ENCODE measurements at places on chromosomes 16 and 17.

- peak; percentile 99 for DNase-seq
These were observed 22.5 kb downstream of the DNAI2 start for GRCh38 chr17:74296548-74296936.

DNA sequence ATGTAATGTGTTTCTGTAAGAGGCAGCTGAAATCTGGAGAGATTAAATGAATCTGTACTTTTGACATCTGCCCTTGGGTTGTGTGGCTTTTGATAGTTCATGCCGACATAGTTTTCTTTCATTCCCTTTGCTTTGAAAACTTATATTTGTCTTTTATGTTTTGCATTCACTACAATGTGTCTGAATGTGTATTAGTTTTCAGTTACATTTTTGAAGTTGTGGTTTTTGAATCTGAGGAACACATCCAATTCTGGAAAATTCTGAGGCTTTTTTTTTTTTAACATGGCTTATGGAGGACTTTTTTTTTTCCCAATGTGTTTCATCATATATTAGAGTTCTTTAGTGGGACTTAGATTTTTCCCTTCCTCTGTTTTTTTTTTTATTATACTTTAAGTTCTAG lies 683.7 kb upstream of the SOX9 start:
- no peak for DNase-seq

DNA sequence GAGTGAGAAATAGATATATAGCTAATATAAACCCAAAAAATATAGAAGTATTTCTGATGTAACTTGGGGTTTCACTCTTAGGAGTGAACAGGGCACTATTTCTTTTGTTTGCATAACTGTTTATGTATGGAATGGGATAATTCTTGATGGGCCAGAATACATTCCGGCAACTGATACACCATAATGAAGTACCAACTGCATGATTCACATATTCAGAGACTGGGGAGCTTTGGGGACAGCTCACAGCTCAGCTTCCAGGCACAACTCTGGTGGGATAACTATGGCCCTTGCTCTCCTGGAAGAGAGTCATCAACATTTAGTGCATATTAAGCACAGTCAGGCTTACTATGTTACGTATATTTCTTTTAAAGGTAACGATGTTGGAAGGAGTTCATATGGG lies 42.1 kb upstream of the ADCY7 start:
- DNase-seq = no peak

GRCh38 chr16:88020516-88020885 lies 69.3 kb downstream of the BANP start:
- no peak for DNase-seq

- DNase-seq = peak; percentile 34
These were observed 155.6 kb downstream of the SNX11 start for GRCh38 chr17:48262982-48263730.

DNA sequence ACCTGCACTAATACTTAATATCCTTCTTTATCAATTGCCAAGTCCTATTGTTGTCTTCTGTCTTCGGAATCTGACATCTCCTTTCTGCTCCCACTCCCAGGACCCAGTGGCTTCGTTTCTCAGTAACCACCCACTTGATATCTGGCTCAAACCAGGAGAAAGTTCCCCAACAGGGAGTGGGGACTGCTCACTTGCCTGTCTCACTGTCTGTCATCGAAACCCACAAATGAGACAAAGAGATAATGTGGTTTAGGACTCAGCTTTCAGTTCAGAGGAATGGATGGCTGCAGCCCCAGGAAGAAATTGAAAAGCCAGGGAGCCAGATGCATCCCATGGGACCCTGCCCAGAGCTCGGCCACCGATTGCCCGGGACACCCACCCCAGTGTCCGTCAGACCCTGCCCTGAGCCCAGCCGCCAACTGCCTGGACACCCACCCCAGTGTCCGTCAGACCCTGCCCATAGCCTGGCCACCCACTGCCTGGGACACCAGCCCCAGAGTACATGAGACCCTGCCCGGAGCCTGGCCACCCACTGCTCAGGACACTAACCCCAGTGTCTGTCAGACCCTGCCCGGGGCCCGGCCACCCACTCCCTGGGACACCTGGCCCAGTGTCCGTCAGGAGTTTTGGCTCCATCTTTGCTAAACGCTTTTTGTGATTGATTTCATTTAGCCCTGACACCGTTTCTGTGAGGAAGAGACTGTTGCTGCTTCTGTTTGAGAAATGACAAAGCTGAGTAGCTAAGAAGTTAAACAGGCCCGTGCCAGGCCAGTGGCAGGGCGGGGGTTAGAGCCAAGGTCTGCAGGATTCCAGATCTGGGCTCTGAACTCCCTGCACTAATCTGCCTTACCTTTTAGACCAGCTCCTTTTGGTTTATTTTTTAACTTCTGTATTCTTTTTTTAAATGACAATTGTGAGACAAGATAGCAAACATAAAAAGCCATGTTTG lies 251.4 kb downstream of the PHKB start:
- no peak for DNase-seq

DNA sequence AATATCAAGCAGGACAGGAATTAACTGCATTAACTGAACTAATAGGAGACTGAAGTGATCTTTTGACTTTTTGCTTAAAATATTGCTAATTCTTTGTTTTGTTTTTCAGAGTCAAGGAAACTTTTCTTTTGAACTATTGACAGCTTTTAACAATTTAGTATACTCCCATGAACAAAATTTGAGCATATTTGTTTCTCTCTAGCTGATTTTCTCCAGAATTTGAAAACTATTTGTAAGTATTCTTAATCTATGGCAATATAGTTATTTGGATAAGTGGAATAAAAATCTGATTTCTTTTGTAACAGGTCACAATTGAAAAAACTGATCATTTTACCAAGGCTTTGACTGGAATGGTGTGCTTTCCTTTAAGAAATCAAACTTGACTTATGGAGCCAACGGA lies 7.0 kb upstream of the SCPEP1 start:
- no peak for DNase-seq

DNA sequence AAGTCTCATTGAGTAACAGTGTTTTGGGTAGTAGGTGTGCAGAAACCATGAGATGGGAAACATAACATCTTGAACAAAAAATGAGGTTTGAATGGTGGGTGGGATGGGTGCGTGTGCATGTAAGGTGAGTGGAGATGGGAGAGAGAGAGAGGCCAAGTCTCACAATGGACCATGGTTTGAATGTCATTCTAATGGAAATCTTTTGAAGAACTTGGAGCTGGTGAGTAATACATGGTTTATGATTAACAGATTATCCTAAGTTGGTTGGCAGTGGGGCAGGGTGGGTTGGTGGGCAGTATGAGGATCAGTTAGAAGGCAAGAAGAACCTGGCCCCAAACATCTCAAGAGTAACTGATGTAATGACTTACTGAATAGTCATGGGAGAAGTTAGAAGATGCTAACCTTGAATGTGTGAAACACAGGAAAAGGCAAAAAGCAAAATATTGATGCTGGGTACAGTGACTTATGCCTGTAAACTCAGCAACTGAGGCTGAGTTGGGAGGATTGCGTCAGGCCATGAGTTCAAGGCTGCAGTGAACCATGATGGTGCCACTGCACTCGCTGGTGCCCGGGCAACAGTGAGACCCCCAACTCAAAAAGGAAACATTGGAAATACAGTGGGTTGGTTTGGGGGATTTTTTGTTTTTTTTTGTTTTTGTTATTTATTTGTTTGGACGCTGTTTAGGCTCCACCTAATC lies 32.7 kb downstream of the ZNF207 start:
- DNase-seq = no peak

GRCh38 chr16:19936441-19936840 lies 51.8 kb upstream of the GPRC5B start:
- DNase-seq = no peak

GRCh38 chr16:29760567-29761279 lies 14.9 kb upstream of the C16orf54 start:
- no peak for DNase-seq

DNA sequence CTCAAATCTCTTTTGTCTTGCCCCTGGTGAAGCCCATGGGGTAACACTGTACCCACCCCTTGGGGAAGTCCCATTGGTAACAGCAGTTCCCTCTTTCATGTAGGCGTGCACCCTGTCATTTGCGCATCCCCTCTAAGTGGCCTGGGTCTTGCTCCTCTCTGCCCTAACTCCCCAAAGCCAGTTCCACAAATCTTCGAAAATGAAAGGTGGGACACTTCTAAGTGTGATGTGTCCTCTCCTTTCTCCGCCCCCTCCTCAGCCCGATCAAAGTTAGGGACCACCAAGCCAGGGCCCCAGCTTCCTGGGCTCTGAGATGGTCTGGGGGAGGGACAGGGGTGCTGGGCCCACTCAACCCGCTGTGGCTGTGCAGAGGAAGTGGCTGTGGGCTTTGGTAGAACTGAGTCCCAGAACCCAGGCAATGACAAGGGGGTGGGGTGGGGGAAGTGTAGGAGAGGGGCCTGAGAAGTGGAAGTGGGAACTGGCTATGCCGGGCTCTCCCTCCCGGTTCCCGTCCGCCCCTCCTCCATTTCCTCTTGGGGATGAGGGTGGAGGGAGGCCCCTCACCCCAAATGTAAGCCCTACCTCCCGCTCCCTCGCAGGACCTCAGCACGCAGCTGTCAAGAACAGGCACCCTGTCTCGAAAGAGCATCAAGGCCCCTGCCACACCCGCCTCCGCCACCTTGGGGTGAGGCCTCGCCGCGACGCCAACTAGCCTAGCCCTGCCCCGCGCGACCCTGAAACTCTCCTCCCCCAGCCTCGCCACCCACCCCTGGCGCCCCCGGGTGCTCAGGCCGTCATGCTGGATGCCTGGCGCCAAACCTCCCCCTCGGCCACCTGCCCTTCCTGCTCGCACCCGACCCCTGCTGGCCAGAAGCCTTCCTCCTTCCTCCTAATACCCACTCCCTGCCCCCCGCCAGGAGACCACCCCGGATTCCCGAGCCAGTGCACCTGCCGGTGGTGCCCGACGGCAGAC lies 8.7 kb downstream of the ABI3 start:
- DNase-seq = no peak

DNA sequence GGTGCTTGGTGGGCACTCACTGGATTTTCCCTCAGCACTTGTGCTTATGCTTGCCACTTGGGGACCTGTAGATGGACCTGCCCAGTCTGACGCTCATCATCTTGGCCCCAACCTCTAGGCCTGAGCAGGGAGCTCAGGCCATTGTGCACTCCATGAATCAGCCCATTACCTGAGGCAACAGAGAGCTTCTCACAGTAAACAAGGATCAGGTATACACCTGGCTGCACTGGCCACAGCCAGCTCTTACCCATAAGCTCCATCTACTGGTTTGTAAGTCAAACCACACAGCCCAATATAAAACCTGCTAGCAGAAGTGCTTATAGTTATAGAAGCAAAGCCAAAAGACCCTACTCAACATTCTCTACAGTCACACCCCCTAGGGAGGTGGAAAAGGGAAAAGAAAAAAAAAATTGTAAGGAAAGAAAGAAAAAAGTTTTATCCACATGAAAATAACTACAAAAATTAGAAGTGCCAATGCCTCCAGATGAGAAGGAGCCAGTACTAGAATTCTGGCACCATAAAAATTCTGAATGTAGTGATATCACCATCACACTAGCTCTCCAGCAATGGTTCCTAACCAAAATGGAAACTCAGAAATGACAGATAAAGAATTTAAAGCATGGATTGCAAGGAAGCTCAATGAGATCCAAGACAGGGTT lies 87.8 kb upstream of the CDH5 start:
- no peak for DNase-seq

GRCh38 chr17:63498626-63499195 lies 21.9 kb downstream of the ACE start:
- no peak for DNase-seq

DNA sequence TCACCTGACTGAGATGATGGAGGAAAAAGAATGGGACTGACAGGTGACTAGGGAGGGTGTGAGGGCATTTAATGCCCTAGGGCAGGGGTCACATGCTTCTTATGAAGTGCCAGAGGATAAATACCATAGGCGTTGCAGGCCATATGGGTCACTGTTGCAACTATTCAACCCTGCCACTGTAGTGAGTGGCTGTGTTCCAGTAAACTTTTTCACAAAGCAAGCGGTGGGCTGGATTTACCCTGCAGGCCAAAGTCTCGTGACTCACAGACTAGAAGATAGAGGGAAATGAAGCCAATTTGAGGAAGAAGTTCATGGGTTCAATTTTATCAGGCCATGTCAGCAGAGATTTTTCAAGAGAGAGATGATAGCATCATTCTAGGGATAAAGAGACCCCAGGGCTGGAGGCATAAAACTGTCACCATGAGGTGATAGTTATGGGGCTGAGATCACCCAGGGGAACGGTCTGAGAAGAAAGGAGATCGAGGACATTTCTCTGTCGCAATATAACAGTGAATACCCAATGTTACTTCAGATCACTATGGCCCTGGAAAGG lies 8.6 kb downstream of the ARHGAP17 start:
- no peak for DNase-seq

- no peak for DNase-seq
These were observed 148.0 kb upstream of the TNRC6C start for GRCh38 chr17:77810536-77810935.

DNA sequence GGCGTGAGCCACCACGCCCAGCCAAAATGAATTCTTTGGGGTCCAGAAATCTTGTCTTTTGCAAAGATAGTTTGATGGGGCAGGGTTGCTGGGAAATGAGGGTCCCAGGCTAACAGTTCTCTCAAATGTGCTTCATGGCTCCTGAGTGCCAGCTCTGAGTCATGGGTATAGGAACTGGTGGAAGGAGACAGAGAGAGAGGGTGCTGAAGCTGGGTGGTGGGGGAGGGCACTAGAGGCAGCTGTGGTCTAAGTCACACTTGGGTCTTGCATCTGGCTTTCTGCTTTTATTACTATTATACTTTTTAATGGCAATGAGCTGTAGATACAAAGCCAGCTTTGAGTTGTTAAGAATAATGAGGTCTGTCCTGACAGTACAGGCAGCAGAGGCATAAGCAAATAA lies 54.6 kb downstream of the PRKCA start:
- no peak for DNase-seq

DNA sequence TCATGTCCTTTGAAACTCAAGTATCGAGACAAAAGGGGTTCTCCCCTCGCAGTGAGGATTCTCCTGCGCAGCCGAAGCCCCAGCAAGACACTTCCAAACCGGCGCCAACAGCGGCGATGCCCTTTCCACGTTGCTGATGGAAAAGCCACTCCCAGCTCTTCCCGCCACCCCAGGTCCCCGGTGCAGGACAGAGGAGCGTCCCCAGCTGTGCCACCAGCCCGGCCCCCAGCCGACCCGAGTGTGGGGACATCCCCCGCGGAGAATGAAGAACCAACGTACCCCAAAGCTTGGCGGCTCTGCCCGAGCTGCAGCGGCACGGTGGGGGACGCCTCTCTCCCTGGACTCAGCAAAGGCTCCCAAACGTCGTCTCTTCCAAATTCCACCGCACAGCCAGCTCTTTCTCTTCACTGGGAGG lies 573 bp downstream of the CHST6 start:
- no peak for DNase-seq
